ENCODE measurements at places on chromosomes 5 and 9. TPM values are rescaled to one million over a fixed set of nuclear protein-coding genes. Genes with fewer than 3 reads are reported as not detected.

The SPATA6L gene
- total RNA-seq, result 3.1 TPM

The ARL10 gene
- 2.4 TPM for total RNA-seq

The C5 gene
- 11.1 TPM for total RNA-seq

The PCDHGC5 gene
- 0.96 TPM for total RNA-seq

The CDH6 gene
- 1.2 TPM for total RNA-seq

The AP3S1 gene
- total RNA-seq, result 163 TPM

- no peak for DNase-seq
Observed at GRCh38 chr5:177310757-177311391, 824 bp downstream of the MXD3 start.

DNA sequence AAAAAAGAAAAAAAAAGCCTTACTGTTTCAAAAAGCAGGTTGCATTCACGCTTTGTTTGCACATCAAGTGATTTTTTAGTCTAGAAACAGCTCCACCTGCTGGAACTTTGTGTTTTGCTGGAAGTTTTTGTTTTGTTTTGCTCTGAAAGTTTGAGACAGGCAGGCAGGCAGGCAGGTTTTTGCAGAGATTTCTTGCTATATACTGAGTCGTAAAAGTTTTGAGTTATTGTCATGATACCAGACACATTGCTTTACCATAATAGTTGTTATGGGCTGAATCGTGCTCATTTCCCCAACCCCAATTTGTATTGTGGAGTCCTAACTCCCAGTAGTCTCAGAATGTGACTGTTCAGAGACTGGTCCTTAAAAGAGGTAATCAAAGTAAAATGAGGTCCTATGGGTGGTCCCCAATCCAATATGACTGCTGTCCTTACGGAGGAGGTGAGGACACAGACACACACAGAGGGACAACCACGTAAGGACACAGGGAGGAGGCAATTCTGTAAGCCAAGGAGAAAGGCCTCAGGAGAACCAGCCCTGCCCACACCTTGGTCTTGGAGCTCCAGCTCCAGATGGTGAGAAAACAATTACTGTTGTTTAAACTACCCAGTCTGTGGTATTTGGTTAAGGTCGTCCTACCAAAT is 20.9 kb downstream of the OR2Y1 start:
- peak; percentile 6 for DNase-seq

- no peak for DNase-seq
Observed at GRCh38 chr5:40585537-40586267, 94.0 kb upstream of the PTGER4 start.

DNA sequence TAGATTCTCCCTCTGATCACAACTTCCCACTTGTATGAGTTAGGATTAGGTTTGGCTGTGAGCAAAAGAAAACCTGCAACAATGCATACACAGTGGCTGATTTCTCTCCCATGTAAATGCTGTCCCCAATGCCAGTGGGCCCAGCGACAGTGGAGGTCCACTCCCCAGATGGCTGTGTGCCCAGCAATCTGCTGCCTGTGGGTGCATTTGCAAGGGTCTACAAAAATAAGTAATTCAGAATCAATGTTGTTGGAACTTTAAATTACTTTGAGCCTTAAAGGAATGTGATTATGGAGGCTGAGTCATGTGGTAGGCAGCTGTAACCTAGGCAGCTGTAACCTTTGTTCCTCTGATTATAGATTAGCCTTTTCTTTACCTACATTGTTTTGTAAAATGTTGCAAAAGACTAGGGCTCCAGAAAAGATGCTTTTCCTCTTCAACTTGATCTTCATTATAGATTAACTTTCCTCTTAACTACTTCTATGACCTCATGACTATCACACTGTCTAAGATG is 14.2 kb upstream of the MXD3 start:
- DNase-seq, result no peak

- no peak for DNase-seq
Observed at GRCh38 chr9:93061791-93062763, 3.6 kb downstream of the SUSD3 start.

GRCh38 chr5:132419502-132420468 is 50.3 kb downstream of the SLC22A5 start:
- DNase-seq, result peak; percentile 67

DNA sequence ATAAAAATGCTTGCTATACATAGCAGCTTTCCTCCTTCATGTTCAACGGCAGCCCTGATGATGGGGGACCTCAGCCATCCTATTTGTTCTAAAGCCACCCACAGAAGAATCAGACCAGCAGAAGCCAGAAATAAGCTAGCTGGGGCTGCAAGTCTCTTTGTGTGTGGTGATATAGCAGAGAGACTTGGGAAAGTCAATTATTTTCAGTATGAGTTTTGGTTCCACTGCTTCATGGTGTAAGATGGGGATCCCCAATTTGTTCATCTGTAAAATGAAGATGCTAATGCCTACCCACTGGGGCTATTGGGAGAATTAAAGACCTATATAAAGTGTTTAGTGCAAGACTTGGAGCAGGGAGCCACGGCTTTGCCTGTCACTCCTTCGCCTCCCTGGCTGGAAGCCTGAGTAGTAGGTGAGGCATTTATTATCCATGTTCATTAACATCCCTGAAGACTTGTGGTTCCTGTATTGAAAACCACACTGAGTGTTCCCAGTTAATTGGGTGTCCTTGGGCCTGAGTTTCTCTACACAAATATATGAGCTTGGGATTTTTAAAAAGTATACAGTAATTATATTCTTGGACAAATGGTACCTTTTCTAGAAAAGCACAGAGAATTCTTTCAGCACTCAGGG is 210.1 kb upstream of the SLC24A2 start:
- DNase-seq, result no peak

All from prostate gland (tissue), 2 donors.